Activated naive CD4-positive, alpha-beta T cell treated with anti-CD3 and anti-CD28 coated beads for 36 hours (primary cell): ENCODE measurements at places on chromosomes 5 and 9. TPM values are rescaled to one million over a fixed set of nuclear protein-coding genes. Genes with fewer than 3 reads are reported as not detected.

The ZNF462 gene
- total RNA-seq, result 0.33 TPM

The ANKRD18B gene
- 0.57 TPM for total RNA-seq

The C5orf63 gene
- 9.4 TPM for total RNA-seq

The ANKRD55 gene
- total RNA-seq, result 14.6 TPM

The PCDHGA7 gene
- total RNA-seq, result not detected

The KCNV2 gene
- total RNA-seq, result not detected

The DMGDH gene
- 0.93 TPM for total RNA-seq

The NFIB gene
- total RNA-seq, result not detected

GRCh38 chr5:79227484-79228025 lies 8.4 kb upstream of the JMY start:
- DNase-seq, result no peak

GRCh38 chr5:158270996-158271554 lies 412.1 kb upstream of the CLINT1 start:
- no peak for DNase-seq

DNA sequence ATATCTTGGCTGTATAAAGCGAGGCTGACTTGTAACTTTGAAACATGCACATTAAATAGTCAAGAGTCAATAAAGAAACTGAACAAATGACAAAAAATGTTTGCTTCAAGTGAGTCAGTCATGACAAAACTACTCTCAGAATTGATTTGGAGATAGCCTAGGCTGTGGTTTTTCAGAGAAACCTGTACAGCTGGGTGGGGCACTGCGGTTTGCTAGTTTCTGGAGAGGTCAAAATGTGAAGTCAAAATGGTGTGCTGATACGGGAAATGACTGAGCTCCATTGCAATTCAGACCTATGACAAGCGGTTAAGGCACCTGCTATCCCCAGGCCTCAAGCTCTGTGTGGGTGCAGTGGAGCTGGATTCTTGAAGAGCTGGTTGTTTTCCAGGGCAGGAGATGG lies 10.3 kb upstream of the CD180 start:
- DNase-seq, result peak; percentile 97

- peak; percentile 42 for DNase-seq
Measured at GRCh38 chr9:111957856-111958631, 61.4 kb downstream of the UGCG start.

GRCh38 chr5:149611326-149611725 lies 30.0 kb downstream of the ARHGEF37 start:
- no peak for DNase-seq

DNA sequence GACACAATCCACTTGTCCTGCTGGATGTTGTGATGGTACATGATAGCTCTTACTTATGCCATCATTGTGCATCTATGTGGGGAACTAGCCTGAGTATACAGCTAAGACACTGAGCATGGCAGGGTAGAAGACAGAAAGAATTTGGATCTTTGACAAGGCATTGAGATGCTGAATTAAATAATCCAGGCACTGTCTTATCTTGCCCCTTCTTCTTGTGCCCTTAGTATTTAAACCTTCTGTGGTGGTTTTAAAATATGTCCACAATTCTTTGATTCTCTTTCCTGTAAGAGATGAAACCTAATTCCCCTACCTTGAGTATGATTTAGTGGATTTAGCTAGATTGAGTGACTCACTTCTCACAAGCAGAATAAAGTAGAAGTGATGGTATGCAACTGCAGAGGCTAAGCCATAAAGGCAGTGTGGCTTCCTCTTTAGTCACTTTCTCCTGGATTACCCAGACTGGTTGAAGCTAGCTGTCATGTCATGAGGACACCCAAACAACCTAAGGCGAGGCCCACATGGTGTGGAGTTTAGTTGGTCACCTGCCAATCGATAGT lies 174.0 kb upstream of the NREP start:
- DNase-seq, result peak; percentile 9

DNA sequence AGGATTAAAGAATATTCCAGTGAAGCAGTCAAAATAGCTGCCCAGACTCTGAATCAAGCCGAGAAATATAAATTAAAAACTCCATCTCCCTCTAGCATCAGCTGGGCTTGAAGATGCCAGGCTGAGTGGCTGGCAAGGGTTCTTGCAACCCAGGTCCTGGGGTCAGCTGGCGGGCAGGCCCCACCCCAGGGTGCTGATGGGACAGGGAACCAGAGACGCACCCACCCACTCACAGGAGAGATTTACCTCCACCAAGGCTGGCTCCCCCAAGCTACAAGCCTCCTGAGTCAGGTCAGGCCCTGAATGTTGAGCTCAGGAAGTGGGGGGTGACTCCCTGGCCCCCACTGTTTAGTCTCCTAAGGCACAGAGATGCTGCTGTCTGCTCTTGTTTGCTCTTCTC lies 83.9 kb upstream of the HSPA9 start:
- DNase-seq, result no peak

GRCh38 chr5:131795228-131795627 lies 1.6 kb downstream of the FNIP1 start:
- DNase-seq, result no peak
